Activated CD4-positive, alpha-beta T cell treated with anti-CD3 and anti-CD28 coated beads for 4 hours (primary cell): ENCODE measurements at places on chromosomes 2 and 18.

DNA sequence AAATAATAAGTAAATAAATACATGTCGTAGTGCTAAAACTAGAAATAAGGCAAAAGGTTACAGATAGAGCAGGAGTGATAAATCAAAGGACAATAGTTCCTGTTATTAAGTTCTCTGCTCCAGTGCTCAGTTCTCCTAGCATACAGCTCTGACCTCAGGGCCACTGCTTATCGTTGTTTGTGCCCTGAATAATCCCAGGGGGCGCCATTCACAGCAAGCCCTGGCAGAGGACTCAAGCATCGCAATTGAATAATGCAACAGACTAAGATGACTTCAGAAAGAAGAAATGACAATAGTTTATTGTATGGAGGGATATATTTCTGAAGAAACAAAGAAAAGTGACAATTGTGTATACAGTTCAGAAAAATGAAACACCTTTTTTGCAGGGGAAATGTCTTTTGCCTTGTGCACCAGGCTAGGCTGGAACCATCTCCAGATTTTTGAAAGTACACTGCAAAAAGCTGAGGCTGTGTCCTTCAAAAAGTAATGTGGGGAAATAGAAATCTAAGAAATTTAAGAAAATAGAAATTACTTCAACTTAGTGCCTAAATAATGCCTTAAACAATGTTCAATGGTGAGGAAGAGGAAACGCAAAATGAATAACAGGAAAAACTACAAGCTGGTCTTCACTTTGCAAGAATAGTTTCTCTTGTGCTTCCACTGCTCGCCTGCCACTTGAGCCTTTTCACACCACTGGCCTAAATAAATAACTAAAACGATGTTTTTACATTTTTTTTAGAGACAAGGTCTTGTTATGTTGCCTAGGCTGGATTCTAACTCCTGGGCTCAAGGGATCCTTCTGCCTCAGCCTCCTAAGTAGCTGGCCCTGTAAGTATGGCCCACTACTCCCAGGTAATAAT is 19.0 kb upstream of the CCNYL1 start:
- DNase-seq, result peak; percentile 58

DNA sequence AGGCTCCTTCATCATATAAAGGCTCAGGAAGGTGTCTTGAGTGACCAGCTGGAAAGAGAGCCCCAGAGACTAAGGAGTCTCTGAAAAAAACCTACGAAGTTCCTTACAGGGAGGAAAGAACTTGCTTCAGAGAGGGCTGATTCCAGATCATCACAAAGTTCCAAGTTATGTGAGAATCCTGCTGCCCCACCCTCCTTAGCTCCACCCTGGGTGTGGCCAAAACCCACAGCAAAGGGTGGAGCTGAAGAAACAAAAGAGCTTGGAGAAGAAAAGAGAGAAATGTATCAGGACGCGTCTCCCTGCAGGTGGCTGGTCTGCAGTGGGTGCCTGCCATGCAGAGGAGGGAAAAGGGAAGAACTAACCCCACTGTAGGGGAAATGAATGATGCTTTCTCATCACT is 32.8 kb upstream of the ZNF396 start:
- DNase-seq, result no peak

DNA sequence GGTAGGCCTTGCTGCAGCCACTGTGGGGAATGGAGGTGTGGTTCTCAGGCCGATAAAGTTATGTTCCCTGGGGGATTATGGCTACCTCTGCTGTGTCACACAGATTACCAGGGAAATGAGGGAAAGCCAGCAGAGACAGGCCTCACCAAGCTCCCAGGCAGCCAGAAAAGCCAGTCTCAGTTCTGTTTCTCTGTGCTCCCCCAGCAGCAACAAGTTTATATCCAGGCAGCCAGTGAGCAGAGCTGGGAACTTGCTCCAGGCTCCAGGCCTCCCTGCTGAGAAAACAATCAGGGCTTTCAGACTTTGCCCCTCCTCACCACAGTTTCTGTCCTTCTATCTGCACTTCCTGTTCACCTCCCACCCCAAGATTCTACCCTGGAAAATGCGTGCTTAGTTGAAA is 596.6 kb upstream of the GYPC start:
- no peak for DNase-seq

DNA sequence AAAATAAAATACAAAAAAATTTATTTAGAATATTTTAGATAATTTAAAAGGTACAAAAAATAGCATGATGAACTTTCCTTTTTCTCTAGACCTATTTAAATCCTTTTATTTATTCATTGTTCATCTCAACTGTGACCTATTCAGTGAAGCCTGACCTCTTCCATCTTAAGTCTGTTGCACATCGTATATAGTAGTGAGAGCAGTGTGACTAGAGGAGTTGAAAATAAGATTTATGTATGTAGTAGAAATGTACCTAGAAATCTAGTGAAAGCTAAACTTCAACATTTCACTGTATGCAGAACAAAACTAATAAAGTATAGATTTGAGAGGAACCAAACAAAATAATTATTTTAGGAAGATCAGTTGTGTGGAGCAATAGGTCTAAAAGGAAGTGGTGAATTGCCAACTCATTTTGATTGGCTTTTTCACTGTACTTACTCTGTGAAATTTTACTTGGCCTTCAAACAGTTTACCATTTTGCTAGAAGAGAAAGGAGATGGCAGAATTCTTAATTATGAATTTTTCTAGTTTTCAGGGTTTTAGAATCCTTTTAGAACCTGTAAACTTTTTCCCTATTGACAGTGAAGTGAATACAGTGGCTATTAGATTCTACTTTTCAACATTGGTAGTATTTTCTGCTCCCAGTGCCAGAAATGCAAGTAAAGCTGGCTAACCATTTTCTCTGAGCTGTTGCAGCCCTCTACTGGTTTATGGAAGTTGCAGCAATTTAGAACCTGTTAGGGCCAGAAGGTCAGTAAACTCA is 11.0 kb downstream of the ANKRD12 start:
- peak; percentile 16 for DNase-seq

DNA sequence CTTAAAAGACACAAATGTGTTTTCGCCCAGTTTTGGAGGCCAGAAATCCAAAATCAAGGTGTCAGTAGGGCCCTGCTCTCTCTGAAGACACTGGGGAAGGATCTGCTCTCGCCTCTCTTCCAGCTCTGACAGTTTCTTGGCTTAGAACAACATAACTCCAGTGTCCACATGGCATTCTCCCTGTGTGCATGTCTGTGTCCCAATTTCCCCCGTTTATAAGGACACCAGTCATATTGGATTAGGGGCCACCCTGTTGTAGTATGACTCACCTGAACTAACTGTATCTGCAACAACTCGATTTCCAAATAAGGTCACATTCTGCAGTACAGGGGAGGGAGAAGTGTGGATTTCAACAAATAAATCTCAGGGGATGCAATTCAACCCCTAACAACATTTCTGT is 263.2 kb downstream of the SS18 start:
- DNase-seq, result no peak

GRCh38 chr18:37662546-37663339 is 97.1 kb upstream of the CELF4 start:
- DNase-seq, result no peak

DNA sequence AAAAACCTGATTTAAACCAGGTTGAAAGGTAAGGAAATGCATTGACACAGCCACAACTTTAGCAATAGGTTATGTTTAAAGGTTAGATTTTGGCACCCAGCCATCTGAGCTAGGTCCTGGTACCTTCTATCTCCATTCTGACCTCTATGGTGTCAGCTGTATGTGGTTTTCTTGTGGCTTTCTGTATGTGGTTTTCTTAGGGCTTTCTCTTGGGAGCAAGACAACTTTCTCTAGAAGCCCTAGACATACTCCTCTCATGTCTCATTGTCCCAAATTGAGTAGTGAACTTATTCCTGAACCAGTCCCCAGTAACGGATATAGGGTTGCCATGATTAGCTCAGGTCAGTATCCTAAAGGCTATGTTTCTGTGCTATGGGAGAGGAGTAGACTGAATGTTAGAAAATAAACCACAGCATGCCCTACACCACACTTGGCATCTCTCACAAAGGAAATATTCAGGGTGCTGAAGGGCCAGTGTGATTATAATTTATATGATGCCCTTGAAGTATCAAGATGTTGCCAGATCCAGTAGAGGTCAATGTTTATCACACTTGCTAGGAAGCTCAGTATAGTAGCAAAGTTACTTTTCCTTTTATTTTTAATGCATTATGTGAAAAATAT is 176.1 kb downstream of the CAPN13 start:
- no peak for DNase-seq

DNA sequence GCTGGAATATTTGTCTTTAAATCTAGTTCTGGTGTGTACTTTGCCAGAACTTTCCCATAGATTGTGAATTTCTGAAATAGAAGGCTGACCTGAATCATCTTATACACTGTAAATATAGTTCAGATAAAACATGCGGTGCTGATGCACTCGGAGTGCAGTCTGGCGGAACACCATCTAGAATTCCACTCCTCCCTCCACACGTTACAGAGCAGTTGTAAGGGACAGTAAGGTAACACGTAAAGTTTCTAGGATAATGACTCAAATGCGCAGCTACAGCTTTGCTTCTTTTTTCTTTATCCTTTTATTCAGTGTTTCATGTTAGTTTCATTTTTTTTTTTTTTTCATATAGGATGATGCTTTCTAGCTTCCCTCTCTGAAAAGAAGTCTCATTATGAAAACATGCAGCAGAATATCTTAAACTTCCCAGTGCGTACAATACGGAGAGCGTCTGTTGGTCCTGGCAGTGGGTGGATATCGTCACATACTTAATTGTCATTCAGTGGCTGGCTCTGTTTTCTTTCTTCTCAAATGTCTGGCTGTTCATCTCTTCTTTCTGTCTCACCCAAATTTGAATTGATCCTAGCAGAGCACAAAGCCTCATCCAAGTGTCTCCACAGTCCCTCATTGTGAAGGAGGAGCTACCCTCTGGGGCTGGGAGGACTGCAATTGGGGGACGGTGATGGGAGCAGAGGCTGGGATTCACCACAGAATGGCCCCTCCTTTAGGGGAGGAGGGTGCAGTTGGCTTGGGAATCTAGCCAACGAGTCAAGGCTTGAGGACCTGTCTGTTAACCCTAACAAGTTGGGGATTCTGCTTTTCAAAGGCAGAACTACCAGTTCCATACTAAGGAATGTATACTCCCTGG is 138.8 kb downstream of the MYT1L start:
- no peak for DNase-seq

DNA sequence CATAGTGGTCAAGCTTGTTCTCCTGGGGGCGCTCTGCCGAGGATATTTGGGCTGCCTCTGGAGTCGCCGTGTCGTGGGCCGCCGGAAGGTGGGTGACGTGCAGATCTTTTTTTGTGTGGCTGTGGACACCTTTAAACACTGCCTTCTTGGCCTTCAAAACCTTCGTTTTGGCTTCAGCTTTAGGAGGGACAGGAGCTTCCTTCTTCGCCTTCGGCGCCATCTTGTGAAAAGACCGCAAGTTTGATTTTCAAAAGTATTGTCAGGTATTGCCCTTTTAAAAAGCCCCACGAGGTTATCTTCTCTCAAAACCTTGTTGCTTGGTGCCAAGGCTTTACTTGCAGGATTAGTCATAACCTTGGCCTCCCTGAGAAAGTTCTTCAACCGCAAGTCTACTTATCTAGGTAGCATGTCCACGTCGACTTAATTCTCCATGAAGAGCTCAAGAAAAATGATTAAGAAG is 20.8 kb downstream of the LAMA3 start:
- DNase-seq, result no peak

DNA sequence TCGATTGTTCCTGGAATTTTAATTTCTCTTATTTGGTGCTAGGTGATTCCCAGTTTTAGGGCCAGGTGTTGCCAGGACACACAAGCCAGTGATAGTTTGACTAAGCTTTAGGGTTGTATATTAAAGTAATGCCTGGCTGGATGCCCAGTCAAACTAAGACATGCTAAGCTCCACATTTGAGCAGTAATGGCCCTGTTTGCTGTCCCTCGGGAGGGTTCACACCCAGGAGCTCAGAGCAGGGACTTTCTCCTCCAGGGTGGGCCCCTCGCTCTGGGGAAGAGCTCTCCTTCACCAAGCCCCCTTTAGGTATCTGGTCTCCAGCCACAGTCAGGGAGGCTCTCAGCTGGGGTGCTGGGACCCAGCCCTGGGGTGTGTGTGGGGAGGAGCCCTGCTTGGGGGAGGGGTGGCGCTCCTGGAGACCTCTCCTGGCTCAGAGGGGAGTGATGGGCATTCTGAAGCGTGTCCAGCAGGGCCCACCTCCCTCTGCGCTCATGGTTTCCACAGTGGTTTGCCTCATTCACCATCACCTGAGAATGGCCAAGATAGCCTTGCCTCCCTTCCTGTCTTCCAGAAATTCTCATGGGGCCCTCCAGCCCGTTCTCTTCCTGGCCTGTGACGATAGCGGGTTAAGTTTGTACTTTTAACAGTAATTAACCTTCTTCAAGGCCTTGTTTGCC is 31.7 kb downstream of the INPP4A start:
- no peak for DNase-seq

GRCh38 chr2:3662239-3662638 is 4.2 kb downstream of the ALLC start:
- no peak for DNase-seq

GRCh38 chr2:53859206-53860181 is at the start of gene GPR75:
Gene GPR75, minus strand, starts transcription at chr2:53859967. Its CDS starts 5,211 bp downstream, at chr2:53854756.
- DNase-seq, result no peak

DNA sequence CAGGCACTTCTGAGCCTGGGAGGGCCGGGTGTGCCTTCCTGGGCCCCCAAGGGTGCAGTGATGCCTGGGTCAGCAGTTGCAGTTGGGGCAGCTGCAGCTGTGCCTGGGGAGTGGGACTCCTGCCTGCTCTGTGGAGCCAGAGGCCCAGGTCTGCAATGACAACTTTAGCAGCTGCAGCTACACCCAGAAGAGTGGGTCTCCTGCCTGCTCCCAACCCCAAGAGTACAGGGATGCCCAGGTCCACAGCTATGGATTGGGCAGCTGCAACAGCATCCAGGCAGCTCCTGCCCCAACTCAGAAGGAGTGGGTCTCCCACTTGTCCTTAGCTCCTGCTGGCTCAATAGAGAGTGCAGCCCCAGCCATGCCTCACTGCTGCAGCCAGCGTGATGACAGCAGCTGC is 73.0 kb upstream of the ST3GAL5 start:
- DNase-seq, result no peak

DNA sequence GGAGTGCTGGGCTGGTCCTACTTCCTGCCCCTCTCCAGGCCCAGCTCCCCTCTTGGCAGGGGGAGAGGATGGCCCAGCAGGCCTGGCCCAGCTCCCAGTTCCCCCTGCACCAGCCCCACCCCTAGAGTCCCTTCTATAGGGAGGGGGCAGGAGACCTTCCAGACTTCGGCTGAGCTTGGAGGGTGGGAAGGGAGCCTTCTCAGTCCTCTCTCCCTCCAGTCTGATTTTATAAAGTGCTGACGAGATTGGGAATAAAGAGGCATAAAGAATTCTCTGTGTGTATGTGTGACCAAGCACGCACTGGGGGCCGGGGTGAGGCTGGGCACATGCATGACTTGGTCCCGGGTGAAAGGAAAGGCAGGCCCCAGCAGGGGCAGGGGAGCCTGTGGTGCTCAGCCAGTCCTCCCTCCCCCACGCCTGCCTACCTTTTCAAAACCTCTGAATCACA is 5.1 kb downstream of the CHPF start:
- DNase-seq, result no peak

GRCh38 chr2:47232738-47233415 is 77.8 kb upstream of the STPG4 start:
- DNase-seq, result no peak

- DNase-seq, result no peak
Observed at GRCh38 chr18:79760881-79761280, 36.9 kb upstream of the KCNG2 start.

- no peak for DNase-seq
Observed at GRCh38 chr2:168538534-168538933, 82.5 kb downstream of the CERS6 start.

- DNase-seq, result no peak
Observed at GRCh38 chr2:43255296-43255910, 29.0 kb upstream of the ZFP36L2 start.
